ENCODE measurements at places on chromosomes 16 and 17.
A peak's percentile ranks its signal among the peaks of the same experiment; 100 is the strongest.

DNA sequence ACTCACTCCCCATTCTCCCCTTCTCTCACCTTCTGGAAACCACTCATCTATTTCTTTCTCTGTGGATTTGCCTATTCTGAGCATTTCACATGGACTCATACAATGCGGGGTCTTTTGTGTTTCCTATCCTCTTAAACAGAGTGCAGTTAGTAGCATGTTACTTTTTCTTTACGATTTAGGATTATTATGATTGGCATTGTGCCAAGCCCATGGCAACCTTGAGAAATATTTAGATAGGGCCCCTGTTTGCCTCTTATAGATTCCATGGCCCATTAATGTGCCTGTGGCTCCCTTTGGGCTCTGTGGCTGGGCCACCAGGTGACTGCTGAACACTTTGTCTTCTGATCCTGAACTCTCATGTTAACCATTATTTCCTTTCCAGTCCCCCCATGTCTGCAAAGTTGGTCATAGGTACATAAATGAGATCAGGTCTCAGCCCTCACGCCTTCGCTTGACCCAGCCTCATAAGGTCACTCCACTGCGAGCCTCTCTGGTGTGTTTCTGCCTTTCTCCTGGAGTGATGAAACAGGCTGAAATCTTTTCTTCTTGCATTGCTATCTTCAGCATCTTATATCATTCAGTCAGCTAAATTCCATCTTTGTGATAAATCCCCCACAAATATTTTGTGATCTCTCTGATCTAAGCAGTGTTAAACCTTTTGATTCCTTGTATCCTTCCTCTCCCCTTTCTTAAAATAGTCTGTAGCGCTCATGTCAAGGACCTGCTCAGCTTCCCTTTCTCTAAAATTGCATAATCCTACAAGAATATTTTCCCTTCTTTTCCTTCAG lies 44.0 kb downstream of the MYH3 start:
- DNase-seq: no peak

DNA sequence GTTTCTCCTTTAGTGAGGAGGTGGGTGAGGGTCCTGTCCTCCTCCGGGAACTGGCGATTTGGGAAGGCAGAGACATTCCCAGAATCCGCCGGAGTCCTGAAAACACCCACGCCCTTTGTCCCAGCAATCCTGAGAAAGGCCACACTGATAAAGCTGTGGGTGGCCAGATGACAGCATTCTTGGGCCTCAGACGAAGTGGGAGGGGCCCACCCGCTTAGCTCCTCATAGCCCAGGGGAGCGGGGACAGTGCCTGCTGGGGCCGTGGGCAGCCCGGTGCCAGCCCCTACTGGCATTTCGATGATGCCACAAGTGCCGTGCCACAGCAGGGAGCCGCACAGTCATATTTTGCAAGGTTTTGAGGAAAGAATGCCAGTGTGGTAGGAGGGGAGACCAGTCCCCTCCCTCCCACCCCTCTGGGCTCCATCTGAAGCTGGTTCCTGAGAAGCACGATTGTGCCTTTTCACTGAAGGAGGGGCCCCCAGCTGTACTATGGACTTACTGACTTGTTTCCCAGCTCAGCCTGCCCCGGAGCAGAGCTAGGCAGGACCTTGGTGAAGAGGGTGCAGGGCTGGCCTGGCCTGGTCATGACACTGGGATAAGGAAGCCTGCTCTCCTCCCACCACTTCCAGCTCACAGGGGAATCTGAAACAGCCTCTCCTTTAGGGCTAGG lies 20.9 kb upstream of the MPRIP start:
- no peak for DNase-seq

DNA sequence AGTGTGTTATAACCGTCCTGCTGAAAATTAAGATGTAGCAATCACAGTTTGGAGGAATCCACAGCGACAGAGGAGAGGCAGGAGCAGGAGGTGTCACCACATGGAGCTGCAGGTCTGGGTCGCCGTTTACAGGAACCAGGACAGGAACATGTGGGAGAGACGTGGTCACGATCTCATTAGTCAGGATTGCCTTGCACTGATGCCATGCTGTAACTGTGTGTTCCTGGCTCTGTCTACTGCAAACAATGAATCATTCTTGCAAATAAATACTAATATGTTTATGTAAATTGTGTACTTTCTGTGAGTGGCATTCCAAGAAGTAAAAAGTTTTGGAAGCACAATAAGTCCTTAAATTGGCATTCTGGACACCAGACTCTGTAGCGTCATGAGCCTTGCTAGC lies 271.8 kb downstream of the CPPED1 start:
- DNase-seq: no peak

DNA sequence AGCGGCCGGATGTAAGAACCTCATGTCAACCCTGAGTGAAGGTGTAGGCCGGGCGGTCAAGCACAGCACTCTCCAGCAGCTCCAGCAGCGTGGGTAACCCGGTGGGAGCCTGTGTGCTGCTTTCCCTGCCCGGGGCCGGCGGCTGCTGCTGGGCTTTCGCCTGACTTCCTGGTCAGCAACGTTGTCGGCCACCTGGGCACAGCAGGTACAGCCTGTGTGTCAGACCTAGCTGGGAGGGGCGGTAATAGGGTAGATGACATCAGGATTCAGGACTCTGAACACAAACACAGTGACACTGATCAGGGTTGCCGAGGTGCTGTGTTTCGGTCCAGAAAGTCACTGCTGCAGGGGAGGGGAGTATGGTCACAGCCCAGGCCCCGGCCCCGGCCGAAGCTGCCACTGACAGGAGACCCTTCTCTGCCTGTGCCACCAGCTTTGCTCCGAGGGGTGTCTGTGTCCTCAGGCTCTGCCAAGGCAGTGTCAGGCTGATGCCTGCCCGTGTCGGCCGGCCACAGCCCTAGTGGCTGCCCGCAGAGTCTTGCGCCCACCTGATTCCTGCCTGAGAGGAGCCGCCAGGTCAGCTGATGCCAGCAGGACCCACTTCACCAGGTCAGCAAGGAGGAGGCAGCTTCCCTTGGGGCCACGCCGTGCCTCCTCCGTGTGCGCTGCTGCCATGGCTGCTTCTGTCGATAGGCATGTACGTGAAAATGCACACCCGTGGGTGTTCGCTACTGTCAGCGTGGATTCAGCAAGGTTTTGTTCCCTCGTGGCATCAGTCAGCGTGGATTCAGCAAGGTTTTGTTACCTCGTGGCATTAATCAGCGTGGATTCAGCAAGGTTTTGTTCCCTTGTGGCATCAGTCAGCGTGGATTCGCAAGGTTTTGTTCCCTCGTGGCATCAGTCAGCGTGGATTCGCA lies 9.2 kb downstream of the RAB40C start:
- no peak for DNase-seq

- peak; percentile 70 for DNase-seq
Observed at GRCh38 chr17:68205808-68206720, 41.8 kb upstream of the AMZ2 start.

GRCh38 chr16:64926476-64926875 lies 195.4 kb downstream of the CDH11 start:
- no peak for DNase-seq

DNA sequence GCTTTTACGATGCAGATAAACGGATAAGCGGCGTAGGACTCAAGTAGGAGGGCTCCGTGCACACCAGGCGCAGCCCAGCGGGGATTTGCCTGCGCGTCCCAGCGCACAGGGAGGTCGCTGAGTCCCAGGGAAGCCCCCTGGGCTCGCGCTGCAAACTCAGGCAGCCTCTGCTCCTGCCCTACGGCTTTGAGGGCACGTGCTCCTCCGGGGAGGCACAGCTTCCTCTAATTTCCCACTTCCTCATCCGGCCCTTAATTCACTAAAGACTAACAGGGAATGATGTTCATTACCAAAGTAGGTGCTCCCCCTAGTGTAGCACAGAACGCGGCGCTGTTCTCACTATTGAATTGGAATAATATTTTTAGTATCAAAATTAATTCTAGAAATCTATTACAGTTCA lies 825.4 kb downstream of the KCNJ18 start:
- DNase-seq: no peak

DNA sequence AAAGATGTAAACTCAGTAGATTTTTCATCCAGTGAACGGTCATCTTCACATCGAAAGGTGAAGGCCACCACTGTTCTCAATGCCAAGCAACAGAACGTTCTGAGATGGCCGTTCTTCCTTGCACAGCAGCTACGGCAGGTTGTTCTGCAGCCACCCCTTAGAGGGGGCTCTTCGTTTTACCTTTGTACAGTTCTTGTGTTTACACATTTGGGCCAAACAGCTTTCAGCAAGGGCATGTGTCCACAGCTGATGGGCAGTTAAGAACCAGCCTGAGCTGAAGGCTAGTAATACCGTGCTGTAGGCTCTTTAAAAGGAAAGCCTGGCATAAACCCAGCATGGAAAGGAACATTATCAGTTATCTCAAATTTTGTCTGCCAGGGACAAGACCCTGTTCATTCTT lies 15.9 kb downstream of the PLD6 start:
- DNase-seq: no peak

GRCh38 chr17:76612977-76613851 lies 27.6 kb upstream of the ST6GALNAC2 start:
- peak; percentile 36 for DNase-seq

- no peak for DNase-seq
Observed at GRCh38 chr16:30096862-30097563, 1.0 kb upstream of the YPEL3 start.

DNA sequence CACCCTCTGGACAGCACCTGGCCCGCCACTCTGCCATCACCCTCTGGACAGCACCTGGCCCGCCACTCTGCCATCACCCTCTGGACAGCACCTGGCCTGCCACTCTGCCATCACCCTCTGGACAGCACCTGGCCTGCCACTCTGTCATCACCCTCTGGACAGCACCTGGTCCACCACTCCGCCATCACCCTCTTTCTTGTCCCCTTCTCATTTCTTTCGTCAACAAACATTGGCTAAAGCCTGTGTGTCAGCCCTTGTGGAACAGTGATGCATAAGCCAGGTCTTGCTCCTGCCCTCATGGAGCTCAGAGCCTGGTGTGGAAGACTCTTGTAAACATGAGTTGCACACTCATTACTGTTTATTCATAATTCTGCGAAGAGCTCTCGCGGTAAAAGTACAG lies 31.2 kb downstream of the CDK5R1 start:
- no peak for DNase-seq

- DNase-seq: peak; percentile 1
Observed at GRCh38 chr16:74738113-74738541, 36.5 kb downstream of the FA2H start.

DNA sequence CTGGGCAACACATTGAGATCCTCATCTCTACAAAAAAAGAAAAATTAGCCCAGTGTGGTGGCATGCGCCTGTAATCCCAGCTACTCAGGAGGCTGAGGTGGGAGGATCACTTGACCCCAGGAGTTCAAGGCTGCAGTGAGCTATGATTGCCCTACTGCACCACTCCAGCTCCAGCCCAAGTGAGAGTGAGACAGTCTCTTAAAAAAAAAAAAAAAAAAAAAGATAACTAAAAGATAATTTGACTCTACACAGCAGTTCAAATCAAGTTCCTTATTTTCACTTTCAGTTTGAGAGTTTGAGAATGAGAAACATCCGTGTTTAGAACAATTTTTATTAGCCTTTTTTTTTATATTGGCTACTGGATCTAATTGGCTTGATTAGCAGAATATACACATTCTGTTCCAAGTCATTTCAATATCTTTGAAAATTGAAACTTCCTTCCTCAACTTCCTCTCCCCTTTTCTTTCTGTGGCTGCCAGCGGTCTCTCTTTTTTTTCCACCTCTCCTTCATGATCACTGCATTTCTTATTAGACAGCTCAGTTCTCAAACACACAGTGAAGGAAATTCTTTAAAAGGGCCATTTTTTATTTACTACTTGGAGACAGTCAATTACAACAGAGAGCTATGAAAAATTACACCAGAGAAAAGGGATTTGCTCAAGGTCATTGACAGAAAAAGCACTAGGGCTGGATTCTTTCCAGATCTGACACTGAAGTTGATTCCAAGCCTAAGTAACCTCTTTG lies 4.5 kb upstream of the ACSF2 start:
- DNase-seq: no peak

GRCh38 chr16:81646561-81646960 lies 132.5 kb upstream of the PLCG2 start:
- no peak for DNase-seq

DNA sequence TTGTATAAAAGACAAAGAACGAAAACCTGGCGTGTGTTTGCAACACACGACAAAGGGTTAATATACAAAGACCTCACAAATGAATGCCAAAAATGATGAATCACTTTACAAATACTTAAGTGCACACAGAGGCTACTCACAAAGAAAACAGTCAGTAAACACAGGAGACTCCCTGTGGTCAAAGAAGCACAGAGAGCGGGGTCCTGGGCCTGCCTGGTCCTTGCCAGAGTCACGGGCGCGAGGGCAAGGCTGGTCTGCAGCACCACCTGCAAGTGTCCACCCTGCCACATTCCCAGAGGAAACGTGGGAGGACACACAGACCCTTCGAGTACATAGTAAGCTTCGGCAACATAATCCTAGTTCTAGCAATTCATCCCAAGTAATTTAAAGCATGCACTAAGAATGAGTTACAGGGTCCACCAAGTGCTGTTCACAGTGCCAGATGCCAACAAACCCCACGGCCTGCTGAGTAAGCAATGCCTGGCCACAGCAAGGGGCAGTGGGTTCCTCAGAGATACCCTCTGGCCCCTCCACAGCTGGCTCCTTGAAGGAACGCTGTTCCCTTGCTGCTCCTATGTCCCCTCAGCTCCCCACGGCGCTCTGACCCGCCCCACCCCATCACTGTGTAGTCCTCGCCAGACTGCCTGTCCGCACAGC lies 24.6 kb upstream of the FAAP100 start:
- peak; percentile 61 for DNase-seq

DNA sequence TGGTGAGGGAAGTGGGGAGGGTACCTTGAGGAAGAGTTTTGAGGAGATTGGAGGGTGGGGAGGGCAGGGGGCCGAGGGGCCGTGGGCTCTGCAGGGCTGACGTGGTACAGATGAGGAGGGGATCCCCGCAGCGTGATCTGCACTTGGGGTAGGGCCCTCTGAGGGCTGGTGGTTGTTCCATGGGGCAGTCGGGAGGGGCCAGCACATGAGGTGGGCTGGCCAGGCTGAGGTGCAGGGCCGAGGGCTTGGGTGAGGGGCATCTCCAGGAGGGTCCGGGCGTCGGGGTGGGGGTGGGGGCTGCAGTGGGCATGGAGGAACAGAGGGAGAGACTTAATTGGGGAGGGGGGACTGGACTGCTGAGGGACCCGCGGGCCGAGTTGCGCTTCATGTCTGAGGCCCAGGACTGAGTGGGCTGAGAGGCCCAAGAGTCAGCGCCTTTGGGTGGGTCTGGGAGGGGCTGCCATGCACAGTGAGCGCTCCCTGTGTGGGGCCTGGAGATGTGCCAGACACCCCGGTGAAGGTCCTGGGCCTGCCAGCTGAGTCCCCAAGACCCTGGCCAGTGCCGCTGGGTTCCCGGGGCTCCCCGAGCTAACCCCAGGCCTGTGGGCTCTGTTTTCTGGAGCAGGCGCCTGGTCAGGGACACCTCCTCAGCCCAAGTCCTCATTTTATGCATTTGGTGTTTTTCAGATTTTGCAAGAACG lies 13.3 kb downstream of the PRSS27 start:
- DNase-seq: no peak

DNA sequence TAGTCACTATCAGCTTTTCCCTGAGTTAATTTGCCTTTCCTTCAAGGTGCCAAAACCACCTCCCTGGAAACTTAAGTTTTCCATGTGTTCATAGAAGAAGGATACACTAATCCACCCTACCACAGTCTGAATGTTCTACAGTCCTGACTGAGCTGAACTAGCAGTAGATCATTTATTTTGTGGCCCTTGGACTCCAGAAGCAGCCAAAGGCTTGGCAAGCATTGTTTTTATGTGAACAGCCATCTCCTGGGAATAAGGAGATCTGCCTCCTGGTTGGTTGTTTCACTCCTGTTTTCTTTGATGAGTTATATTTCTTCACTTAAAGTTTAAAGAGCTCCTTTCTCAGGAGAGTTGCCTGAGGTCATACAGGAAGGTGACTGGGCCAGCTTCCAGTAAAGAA lies 634.6 kb upstream of the SOX9 start:
- no peak for DNase-seq
